ENCODE measurements at places on chromosomes 3 and 15.

DNA sequence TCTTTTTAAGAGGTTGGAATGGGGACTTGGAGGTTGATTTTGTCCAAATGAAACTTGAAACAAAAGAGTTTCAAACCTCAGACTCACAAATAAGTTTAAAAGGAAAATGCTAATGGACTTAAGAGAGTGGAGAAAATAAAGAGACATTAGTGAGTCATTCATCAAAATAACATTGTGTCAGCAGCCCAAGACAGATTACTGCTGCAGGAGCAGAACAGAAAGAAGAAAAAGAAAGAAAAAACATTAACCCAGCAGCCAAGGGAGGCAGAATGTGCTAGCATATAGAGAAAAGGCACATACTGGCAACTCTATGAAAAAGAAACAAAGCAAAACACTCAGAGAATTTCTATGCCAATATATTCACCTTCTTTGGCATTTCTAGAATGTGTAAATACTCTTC is 42.6 kb downstream of the ADAMTS9 start:
- DNase-seq: no peak

DNA sequence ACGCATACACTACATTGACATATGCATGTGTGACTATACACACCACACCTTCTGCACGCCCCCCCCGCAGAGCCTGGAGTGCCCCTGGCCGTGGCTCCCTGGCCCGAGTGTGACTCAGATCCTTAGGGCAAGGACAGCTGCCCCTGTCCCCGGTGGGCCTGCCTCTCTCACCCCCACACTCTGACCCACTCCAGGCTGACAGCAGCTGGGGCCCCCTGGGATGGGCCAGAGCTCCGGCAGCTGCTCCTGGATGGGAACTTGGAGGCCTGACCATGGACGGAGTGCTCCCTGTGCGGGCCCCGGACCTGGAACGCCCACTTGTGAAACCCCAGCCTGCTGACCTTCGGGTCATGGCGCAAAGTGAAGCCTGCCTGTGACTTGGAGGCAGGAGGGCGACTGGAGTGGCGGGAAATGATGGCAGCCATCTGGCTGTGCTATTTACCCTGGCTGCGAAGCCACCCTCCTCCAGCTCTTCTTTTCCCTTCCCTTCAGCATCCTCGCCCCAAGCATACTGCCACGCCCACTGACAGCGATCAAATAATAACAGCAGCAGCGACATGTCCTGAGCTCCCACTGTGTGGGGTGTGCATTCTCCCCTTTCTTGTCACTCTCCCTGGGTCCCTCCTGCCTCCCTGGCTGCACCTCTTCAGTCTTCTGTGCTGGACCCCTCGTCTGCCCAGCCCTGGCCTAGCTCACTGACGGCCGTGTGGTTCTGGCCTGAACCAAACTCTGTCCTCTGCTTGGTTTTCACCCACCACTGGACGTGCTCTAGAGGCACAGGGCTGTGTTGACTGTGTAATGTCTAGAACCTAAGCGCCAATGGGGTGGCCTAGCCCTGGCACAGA is 90.7 kb upstream of the MEF2A start:
- no peak for DNase-seq

DNA sequence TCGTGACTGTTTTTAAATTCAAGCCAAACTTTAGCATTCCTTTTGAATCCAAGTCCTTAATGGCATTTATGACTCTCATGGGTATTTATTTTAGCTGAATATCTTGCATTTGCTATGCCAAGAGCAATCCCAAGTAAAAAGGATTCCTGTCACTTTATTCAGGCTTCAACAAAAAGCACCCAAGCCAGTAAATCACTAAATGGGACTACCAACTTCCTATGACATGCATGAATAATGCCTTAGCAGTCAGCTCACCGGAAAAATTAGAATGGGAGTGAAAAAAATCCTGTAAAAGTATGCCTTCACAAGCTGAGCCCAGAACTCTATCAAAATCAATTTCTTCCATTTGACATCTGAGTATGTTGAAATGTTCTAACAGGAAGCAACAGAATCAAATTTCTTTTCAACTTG is 1297.9 kb downstream of the ROBO2 start:
- DNase-seq: no peak

GRCh38 chr3:11510356-11510755 is 133.4 kb downstream of the VGLL4 start:
- no peak for DNase-seq

DNA sequence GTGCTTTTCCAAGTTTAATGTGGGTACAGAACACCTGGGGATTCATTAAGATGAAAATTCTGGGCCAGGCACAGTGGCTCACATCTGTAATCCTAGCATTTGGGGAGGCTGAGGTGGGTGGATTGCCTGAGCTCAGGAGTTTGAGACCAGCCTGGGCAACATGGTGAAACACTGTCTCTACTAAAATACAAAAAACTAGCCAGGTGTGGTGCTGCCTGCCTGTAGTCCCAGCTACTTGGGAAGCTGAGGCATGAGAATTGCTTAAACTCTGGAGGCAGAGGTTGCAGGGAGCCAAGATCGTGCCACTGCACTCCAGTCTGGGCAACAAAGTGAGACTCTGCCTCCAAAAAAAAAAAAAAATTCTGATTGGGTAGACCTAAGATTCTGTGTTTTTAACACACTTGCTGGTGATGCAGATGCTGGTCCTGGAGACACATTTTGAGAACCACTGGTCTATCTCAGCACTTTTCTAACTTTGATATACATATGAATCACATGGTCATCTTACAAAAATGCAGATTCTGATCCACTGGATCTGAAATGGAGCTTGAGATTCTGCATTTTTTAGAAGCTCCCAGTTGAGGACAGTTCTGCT is 223.8 kb upstream of the SATB1 start:
- DNase-seq: no peak

Data from astrocyte of the cerebellum (primary cell).